ENCODE measurements at places on chromosomes 6 and 20.

DNA sequence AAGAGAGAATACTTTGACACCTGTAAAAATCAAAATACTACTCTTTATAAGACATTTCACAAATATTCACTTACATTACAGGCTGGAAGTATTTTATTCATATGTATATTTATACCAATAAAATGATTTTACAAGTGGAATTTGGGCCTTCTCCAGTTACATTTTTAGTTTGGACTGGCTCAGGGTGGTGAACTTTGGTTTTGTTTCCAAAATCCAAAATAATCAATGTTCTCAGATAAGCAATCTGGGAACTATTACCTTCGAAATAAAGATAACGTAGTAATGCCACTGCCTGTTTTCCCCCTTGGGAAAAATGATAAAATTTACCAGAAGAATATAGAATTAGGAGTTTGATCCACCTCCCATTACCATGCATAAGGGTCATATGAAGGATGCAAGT, 31.6 kb upstream of the SCGN start:
- H3K27me3 ChIP-seq: no peaks in the 10 kb centered on the region
- no peak overlapping the region for H3K27ac ChIP-seq
- H3K36me3 ChIP-seq: no peaks in the 10 kb centered on the region
- H3K4me3 ChIP-seq: no peak overlapping the region

- H3K27me3 ChIP-seq: no peaks in the 10 kb centered on the region
- no peak for DNase-seq
- no peaks in the 10 kb centered on the region for H3K36me3 ChIP-seq
- H3K4me3 ChIP-seq: no peak overlapping the region
- no peaks in the 10 kb centered on the region for H3K4me1 ChIP-seq
Observed at GRCh38 chr20:58523971-58524315, 8.7 kb upstream of the APCDD1L start.

GRCh38 chr20:9021216-9021615, 47.7 kb upstream of the PLCB4 start:
- H3K27me3 ChIP-seq: no peaks in the 10 kb centered on the region
- H3K36me3 ChIP-seq: no peaks in the 10 kb centered on the region
- H3K4me1 ChIP-seq: peaks cover 5% of the 10 kb centered on the region
- no peak overlapping the region for H3K4me3 ChIP-seq
- no peak for DNase-seq

DNA sequence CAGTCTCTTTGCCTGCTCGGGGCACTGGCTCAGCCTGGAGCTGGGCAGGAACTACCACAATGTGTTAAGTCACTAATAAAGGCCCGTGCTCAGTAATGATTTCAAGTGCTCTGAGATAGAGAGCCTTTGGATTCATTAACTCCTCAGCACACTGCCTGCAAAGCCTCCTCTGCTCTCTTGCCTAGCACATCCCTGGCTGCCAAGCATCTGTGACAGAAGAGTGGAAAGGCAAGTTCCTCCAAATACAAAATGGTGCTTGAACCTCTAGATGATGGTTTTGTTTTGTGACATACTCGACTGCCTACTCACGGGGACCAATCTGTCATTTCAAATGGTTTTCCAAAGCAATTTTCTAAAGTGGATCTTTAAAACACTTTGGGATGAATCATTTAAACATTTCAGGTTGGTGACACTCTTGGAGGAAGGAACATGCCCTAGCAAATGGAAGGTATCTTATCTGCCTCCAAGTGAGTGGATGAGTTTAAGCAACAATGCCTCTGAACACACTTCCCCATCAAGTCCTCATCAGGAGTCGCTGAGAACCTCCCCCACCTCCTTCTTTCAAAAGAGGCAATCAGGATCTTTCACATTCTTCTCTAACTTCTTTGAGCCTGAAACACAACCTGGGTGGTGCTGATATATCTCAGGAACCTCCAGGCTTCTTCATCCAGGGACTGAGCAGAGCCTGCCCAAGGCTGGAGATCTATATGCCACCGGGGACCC, 35.8 kb downstream of the METTL24 start:
- H3K36me3 ChIP-seq: no peaks in the 10 kb centered on the region
- no peak overlapping the region for H3K27ac ChIP-seq
- no peaks in the 10 kb centered on the region for H3K27me3 ChIP-seq
- no peak for DNase-seq

DNA sequence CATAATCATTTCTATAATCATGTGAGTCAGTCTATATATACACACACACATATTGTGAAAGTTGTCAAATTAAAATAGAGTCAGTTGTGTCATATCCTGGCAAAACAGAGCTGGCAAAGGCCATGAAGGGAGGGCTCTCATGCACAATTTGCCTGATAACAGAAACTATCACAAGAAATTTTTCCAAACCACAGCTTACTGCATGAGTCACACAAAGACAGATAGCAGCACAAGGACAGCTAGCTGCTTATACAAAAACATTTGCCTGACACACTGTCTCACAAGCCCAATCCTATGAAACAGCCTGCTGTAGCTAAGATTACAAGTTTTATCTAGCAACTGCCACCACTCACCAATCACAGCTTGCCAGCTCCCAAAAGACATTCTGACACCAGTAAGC, 848.5 kb upstream of the MAN1A1 start:
- no peak for DNase-seq
- H3K27ac ChIP-seq: no peak overlapping the region
- no peak overlapping the region for H3K4me3 ChIP-seq
- H3K36me3 ChIP-seq: no peaks in the 10 kb centered on the region
- H3K27me3 ChIP-seq: no peaks in the 10 kb centered on the region

- H3K27me3 ChIP-seq: no peaks in the 10 kb centered on the region
- no peaks in the 10 kb centered on the region for H3K4me1 ChIP-seq
- H3K4me3 ChIP-seq: no peak overlapping the region
- DNase-seq: no peak
Observed at GRCh38 chr6:16676376-16676775, 84.9 kb downstream of the ATXN1 start.

- no peak overlapping the region for H3K27ac ChIP-seq
- H3K4me3 ChIP-seq: no peak overlapping the region
- H3K4me1 ChIP-seq: no peaks in the 10 kb centered on the region
- DNase-seq: no peak
- H3K36me3 ChIP-seq: peaks cover 85% of the 10 kb centered on the region
Observed at GRCh38 chr20:41413169-41413568, 46.6 kb upstream of the EMILIN3 start.

- H3K4me3 ChIP-seq: no peak overlapping the region
- no peak overlapping the region for H3K27ac ChIP-seq
- no peak for DNase-seq
- no peaks in the 10 kb centered on the region for H3K4me1 ChIP-seq
- no peaks in the 10 kb centered on the region for H3K36me3 ChIP-seq
Observed at GRCh38 chr20:6857927-6858326, 90.4 kb downstream of the BMP2 start.

DNA sequence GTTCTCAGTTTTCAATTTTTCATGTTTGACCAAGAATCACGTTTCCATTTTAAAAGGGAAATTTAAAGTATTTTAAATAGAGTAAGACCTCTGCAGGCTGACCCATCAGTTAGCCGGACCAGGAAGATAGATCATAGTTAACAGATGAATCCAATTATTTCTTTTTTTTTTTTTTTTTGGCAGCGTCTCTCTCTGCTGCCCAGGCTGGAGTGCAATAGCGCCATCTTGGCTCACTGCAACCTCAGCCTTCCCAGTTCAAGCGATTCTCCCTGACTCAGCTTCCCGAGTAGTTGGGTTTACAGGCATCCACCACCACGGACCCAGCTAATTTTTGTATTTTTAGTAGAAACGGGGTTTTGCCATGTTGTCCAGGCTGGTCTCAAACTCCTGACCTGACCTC, 256.7 kb upstream of the CNR1 start:
- H3K4me3 ChIP-seq: no peak overlapping the region
- no peak for DNase-seq
- H3K4me1 ChIP-seq: no peaks in the 10 kb centered on the region
- no peaks in the 10 kb centered on the region for H3K27me3 ChIP-seq
